A549 (cell line): ENCODE measurements at places on chromosomes 6 and 20. TPM values are rescaled to one million over a fixed set of nuclear protein-coding genes. Genes with fewer than 3 reads are reported as not detected.

DNA sequence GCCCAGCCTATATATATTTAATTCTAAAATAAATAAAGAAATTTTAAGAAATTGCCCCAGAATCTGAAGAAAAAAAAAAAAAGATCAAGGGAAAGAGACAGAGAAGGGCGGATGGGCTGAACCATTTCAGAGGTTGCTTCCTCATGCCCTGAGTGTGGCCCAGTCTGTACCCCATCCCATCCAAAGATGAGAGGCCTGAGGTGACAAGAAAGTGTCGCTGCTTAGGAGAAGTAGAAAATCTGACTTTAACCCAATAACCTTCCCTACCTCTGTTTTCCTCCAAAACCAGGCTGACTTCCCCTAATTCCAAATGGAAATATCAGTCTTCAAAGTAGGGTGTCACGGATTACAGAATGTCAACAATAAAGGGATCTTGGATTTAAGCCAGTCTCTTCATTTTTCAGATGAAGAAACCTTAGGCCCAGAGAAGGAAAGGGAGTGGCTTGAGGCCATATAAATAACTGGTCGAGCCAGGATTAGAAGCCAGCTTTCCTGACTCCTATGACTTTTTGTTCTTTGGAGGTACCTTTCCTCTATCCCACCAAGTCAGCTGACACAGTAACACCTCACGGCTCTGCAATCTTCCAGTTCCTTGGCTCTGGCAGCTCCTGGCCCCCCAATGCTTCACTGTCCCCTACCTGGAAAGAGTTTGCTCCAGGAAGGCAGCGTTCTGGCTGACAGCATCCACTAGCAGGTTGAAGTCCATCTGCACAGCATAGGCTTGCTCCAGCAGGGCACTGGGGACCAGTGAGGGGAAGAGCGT is 10.1 kb downstream of the GSS start:
- DNase-seq: no peak

The ITPA gene
- 102 to 106 TPM (median 103 TPM) in 3 replicates for polyA plus RNA-seq

DNA sequence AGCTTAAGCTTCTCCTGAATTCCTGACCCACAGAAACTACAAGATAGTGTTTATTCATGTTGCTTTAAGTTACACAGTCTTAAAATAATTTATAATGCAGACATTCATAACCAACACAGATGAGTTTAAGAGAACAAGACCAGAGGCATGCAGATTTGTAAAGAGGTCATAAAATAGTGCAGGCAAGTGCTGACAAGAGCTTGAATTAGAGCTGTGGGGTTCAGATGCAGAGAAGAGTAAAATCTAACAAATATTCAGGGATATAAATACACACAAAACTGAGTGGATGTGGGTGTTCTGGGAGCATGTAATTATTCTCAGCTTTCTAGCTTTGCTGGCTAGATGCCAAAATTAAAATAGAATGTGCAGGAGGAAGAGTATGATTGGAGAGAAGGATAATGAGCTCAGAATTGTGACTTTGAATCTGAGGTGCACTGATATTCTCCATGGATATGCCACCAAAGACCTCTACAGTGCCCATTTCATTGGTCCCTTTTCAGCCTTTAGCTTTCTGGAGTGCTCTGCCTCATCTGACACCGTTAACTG is 291.9 kb upstream of the SGK1 start:
- DNase-seq: no peak

DNA sequence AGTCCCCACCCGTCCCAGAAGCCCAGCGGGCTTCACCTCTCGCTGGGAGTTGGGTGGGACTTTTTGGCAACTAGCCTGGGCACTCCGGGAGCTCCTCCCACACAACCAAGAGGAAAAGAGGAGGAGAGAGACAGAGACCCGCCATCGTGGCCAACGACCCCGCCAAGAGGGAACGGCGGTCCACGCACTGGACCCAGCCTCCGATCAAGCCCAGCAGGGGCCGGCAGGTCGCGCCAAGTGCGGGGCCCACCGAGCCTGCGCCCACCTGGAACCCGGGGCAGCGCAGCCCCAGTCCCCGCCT is 3.0 kb upstream of the TMEM14C start:
- no peak for DNase-seq

- DNase-seq: no peak
Observed at GRCh38 chr6:144757730-144758129, 472.6 kb downstream of the UTRN start.

The RAET1E gene
- polyA plus RNA-seq: 3.3 to 5.4 TPM (median 4.5 TPM) in 3 replicates

DNA sequence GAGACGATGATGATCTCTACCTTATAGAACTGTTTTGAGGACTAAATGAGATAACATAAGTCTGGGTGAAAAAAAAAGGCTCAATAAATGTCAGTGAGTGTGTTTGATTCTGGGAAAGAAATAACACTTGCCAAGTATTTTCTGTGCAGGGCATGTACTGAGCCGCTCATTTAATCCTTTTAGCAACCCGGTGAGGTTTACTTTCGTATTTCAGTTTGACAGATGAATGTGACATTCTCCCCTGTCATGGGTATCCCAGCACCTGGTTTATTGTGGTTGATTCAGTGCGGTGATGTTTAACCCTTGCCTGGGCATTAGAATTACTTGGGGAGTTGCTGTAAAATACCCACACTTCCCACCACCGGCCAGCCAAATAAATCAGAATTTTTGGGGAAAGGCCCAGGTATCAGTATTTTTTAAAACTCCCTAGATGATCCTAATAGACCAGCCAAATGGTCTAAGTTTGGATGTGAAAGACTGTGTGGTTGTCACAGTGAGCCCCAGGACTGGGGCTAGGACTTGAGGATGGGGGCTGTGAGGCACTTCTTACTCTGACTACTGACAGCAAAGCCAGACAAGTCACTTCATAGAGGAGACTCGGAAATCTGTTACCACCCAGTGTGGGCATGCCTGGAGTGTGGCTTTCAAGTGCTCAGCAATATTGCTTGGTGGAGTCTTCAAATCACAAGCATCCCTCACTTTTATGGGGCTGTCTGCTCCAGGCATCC is 100.2 kb upstream of the KCNG1 start:
- no peak for DNase-seq

The STK4 gene
- 14.5 to 14.6 TPM (median 14.5 TPM) in 3 replicates for polyA plus RNA-seq

The TTBK1 gene
- 0.04 to 0.05 TPM (median 0.04 TPM) in 3 replicates for polyA plus RNA-seq

The MUC21 gene
- polyA plus RNA-seq: not detected in 3 replicates

GRCh38 chr6:30378290-30378937 is 33.5 kb downstream of the RPP21 start:
- no peak for DNase-seq

The SNAI1 gene
- polyA plus RNA-seq: 8.0 to 11.1 TPM (median 10.7 TPM) in 3 replicates

DNA sequence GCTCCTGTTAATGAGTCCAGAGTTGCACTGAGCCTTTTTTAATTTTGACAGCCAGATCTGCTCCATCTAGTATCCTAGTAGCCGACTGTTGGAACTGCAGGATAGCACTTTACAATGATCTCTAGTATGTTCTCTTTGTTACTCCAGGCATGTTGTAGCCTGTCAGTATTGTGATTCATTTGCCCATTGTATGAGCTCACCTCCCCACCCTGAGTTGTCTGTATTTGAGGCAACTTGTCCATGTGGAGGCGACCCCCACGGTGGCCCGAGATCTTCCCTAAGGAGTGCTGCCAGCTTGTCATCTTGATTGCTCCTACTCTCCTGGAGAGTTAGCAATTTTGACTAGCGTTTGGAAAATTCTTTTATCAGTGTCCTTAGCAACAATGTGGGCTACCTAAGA is 67.2 kb downstream of the DHX35 start:
- no peak for DNase-seq

- DNase-seq: no peak
Observed at GRCh38 chr6:123925842-123926399, 122.3 kb downstream of the NKAIN2 start.

The NMBR gene
- not detected in 3 replicates for polyA plus RNA-seq

- no peak for DNase-seq
Observed at GRCh38 chr6:29183594-29183993, 12.9 kb downstream of the OR2J2 start.

The DIDO1 gene
- polyA plus RNA-seq: 14.8 to 16.2 TPM (median 15.4 TPM) in 3 replicates

DNA sequence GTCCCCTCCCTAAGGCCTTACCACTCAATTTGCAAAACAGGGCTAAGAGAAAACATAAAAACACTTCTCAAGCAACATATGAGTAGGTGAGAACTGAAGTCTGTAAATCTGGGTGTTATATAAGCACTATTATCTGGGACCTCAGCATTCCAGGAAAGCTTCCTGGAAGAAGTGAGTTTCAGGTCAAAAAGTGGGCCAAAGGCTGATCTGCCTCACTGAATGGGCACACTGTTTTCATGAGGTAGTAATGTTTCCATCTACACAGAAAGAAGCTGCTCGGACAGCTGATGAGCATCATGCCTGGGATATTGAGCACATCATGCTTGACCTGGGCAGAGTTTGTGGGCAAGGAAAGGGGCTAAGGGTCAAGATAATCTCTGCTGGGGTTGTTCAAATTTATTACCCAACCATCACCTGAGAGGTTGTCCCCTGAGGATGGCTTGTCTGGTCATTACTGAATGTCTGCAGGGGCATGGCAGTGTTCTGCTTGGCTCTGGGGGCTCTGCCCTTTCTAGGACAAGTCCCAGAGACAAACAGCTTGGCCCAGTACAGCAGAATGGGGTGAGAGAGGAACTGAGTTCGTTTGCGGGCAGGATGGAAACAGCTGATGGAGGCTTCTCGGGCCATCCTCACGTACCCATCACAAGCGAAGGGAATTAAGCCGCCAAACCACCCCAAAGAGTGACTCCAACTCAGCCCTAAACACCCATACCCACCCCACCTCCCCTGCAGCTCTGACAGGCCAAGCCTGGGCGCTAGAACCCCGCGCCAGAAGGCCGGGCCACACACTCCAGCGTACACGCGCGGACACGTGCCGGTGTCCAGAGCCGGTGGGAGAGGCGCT is 1.2 kb upstream of the SYNJ2 start:
- no peak for DNase-seq

GRCh38 chr6:69735027-69735426 is 61.8 kb downstream of the LMBRD1 start:
- DNase-seq: no peak

The PTGIS gene
- polyA plus RNA-seq: 0.04 to 0.05 TPM (median 0.04 TPM) in 3 replicates

GRCh38 chr20:25282796-25283195 is 34.9 kb downstream of the PYGB start:
- DNase-seq: no peak

DNA sequence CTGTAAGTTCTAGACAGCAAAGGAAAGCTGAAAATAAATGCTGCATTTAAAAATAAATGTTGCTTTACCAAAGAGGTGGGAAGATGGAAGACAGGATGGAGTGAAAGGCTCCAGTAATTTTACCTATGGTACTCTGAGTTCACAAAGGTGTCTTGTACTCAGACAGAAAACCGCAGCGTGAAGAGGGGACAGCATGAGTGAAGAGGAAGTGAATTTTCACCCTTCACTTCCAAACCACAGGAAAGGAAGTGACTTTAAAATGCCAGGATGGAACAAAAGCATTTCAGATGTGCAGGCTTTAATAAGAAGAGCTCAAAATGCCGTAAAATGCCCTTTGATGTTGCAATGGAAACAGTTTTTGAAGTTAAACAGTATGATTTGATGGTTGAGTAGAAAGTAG is 91.2 kb upstream of the TINAG start:
- DNase-seq: no peak

The RPP40 gene
- polyA plus RNA-seq: 33.9 to 39.1 TPM (median 35.0 TPM) in 3 replicates

GRCh38 chr20:23766531-23766930 is 15.8 kb upstream of the CST1 start:
- no peak for DNase-seq

DNA sequence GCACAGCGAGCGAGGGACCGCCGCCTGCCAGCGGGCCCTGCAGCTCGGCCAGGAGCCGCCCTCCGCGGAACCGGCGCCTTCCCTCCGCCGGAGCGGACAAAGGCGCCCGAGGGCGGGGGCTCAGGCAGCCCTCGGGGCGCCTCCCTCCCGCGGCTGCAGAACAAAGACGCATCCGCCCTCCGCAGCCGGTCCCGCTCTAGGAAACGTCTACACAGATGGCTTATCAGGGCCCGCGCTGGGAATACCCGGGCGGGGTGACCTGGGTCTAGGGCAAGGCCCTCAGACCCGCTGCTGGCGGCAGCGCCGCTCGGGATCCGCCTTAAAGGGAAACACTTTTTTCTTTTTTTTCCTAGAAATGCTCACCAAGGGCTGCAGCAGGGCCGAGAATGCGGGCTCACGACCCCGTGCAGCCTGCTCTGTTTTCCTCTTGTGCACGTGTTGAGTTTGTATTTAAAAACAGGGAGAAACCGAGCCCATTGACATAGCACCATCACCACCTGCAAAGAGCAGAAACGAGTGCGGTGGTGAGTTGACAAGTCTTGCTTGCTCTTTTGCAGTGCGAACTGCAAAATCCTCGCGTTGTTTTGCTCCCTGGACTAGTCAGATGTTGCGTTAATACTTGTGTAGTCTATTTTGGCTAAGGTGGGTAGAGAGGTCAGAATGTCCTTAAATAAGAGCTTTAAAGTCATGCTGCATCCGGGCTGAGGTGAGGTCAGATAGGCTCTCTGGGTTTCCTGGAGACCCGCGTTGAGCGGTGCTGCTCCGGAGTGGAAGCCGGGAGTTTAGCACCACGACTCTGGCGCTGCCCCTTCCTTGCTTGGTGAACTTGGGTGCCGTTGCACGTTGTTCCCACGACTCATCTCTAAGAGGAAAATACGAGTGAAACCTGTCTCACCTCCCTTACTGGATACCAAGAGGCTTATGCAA is 1.1 kb upstream of the RPS6KA2 start:
- no peak for DNase-seq

GRCh38 chr6:130779658-130780033 is 47.6 kb upstream of the SMLR1 start:
- DNase-seq: no peak

The ID4 gene
- polyA plus RNA-seq: 1.4 to 6.1 TPM (median 4.7 TPM) in 3 replicates

- no peak for DNase-seq
Observed at GRCh38 chr20:62298577-62299249, 4.1 kb upstream of the ADRM1 start.

The ADGRF5 gene
- polyA plus RNA-seq: not detected in 3 replicates

The EDN3 gene
- 0.08 to 0.13 TPM (median 0.08 TPM) in 3 replicates for polyA plus RNA-seq

- DNase-seq: no peak
Observed at GRCh38 chr6:113315879-113316278, 541.3 kb upstream of the MARCKS start.

GRCh38 chr20:53221731-53222130 is 249.6 kb downstream of the TSHZ2 start:
- no peak for DNase-seq
